NCI-H82 (cell line): ENCODE measurements at places on chromosomes 13 and 19.

GRCh38 chr19:43450545-43450997 is 14.8 kb downstream of the LYPD3 start:
- no peak for DNase-seq

DNA sequence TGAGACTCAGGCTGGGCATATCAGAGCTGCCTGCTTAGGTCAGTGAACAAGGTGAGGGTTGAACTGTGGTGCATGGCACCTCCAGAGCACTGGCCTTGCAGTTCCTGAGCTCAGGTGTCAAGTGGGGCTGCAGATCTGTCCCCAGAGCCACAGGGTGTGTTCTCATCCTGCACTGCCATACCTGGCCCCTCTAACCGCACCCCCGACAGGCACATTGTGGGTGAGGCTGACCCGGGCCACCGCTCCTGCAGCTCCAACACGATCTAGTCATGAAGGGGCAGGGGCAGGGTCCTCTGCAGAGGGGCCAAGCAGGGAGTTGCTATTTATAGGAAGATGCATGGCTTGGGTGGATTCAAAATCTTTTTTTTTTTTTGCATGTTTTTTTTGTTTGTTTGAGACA is 16.7 kb upstream of the CRTC1 start:
- DNase-seq = no peak

DNA sequence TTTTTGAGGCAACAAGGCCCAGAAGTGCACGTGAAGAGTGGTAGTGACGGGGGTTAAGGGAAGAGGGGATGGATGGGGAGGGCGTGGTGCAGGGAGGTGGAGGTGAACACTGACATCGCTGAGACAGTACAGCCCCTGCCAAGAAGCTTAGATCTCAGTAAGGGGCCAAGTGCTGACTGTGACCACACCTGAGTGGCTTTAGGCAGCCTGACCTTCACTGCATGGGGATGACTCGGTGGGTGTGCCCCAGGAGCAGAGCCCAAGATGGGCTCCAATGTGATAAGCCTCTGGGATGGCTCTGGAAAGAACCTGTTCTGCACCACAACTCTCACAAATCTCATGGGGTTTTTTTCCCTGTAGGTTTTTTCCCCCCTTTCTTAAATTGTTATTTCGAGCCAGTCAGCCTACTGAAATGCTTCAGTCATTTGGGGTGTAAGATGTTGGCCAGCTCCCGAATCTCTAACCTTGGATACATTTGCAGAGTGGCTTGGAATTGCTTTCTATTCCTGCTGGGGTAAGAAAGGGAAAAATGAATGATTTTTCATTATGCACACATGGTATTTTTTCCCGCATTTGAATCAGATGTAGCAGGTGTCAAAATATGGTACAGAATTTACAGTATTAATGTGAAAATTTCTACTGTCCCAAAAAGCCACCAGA is 165.0 kb downstream of the TM9SF2 start:
- no peak for DNase-seq

DNA sequence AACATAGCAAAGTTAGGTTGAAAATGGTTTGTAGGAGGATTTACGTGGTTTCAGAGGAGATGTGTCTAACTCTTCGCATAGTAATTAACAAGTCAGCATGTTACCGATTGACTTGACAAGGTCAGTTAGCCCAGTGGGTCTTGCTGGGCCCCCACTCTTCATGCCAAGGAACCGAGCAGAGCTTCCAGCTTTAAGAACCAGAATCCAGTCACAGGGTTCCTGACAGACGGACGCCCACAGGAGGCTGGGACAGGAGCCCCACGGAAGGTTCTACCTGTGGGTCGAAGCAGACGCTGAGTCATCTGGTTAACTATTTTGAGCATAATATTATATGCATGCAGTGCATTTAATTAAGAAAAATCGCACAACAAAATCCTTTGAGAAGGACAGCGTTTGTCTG is 3.5 kb downstream of the TMEM255B start:
- no peak for DNase-seq

DNA sequence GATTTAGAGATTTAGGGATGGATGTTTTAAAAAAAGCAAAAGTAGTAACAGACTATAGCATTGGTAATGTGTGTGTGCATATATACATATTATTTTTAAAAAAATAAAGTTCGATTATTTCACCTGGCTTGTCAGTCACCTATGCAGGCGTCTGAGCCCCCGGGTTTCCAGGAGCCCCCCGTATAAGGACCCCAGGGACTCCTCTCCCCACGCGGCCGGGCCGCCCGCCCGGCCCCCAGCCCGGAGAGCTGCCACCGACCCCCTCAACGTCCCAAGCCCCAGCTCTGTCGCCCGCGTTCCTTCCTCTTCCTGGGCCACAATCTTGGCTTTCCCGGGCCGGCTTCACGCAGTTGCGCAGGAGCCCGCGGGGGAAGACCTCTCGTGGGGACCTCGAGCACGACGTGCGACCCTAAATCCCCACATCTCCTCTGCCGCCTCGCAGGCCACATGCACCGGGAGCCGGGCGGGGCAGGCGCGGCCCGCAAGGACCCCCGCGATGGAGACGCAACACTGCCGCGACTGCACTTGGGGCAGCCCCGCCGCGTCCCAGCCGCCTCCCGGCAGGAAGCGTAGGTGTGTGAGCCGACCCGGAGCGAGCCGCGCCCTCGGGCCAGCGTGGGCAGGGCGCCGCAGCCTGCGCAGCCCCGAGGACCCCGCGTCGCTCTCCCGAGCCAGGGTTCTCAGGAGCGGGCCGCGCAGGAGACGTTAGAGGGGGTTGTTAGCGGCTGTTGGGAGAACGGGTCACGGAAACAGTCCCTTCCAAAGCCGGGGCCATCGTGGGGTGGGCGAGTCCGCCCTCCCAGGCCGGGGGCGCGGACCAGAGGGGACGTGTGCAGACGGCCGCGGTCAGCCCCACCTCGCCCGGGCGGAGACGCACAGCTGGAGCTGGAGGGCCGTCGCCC is 840 bp upstream of the CCNA1 start:
- no peak for DNase-seq

- no peak for DNase-seq
These were observed 330.7 kb downstream of the PCDH20 start for GRCh38 chr13:61084988-61085387.

GRCh38 chr13:93951951-93952350 is 527.5 kb downstream of the DCT start:
- no peak for DNase-seq
